Mononuclear cell (primary cell): ENCODE measurements at places on chromosomes 5 and 9. TPM values are rescaled to one million over a fixed set of nuclear protein-coding genes. Genes with fewer than 3 reads are reported as not detected.

The ACSL6 gene
- total RNA-seq = 24.8 TPM

The SLC31A2 gene
- 38.8 TPM for total RNA-seq

The OTP gene
- not detected for total RNA-seq

The FOXD4 gene
- total RNA-seq = not detected

The C5orf58 gene
- not detected for total RNA-seq

The MCTP1 gene
- total RNA-seq = 33.6 TPM

The TMEM174 gene
- not detected for total RNA-seq

The HK3 gene
- 24.2 TPM for total RNA-seq

The SOHLH1 gene
- not detected for total RNA-seq

The RANBP3L gene
- 0.10 TPM for total RNA-seq

The ST8SIA4 gene
- total RNA-seq = 20.7 TPM

The ORM2 gene
- total RNA-seq = not detected

The LAMC3 gene
- 0.73 TPM for total RNA-seq

The PCDHB8 gene
- not detected for total RNA-seq
